H4 (cell line): ENCODE measurements at places on chromosomes 11 and 22.

DNA sequence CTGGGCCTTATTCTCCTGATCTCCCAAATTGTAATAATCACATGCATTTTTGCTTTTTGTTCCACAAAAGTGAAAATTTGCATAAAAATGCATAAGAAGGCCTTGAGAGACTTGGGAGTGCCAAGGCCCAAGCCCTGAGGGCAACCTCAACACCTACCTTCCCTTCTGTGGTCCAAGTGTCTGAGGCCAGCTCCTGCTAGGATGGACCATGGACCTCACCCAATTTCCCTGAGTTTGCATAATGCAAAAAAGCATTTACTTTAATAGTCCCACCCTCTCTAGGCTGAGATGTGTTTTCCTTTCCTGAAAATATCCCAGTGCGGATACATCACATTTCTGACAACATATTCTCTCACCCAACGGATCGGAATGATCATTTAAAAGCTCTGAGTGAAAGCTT lies 194.1 kb upstream of the TENM4 start:
- no peak for DNase-seq

DNA sequence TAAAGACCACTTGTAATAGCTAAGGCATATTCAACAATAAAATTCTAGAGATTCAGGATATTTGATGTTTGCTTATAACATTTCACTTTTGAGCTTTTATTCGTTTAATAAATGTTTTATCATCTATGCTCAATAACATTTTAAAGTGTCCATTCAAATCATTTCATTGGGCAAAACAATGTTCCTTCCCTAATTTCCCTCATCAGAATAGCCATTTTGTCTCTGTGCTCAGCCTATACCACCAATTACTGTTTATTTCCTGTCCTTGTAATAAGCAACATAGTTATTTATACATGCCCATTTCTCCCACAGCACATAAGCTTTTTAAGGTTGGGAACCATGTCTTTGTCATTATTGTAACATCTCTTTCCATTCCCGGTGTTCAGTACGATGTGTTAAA lies 1.3 kb upstream of the SC5D start:
- DNase-seq = no peak

DNA sequence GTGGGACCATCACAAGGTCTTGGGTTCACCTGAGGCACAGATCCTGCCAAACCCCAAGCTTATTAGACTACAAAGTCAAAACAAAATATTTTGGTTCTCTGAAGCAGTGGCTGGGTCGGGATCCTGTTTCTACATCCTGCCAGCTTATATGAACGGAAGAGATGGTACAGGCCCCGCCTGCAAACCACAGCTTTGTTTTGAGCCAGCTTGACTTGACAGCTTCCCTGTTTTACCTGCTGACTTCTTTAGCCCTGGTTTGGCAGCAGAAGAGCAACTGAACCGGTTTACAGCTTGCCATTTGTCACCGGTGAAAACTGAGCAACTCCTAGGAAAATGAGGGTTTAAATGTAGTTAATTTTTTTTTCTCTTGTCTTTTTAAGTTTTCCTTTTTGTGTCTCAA lies 11.4 kb downstream of the PACS1 start:
- DNase-seq = peak; percentile 48

DNA sequence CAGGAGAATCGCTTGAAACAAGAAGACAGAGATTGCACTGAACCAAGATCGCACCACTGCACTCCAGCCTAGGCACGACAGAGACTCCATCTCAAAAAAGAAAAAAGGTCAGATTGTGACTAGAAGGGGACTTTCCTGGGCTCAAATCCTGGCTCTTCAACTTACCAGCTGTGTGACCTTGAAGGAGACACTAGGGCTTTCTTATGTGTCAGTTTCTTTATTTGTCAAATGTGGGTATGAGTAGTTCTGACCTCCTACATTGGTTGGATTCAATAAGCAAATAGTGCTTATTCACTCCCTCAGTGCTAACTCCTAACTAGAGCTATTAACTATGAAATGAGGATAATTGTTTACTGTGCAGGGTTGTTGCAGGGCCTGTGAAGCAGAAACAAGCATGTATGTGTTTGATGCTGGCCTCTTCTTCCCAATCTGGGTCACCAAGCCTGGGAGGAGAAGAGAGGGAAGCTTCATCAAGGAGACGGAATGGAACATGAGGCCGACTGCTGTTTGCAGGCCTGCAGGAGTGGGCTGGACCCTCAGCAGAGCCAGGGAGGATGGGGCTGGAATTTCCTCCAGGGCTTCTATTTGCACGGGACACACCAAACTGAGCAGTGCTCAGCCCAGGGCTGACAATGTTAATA lies 22.5 kb downstream of the RHOD start:
- DNase-seq = no peak

- peak; percentile 29 for DNase-seq
Measured at GRCh38 chr11:96187822-96188221, 155.2 kb downstream of the MAML2 start.

- DNase-seq = no peak
Measured at GRCh38 chr11:61356706-61357105, 5.0 kb downstream of the CYB561A3 start.

GRCh38 chr11:112113539-112114457 lies 27.1 kb downstream of the SDHD start:
- DNase-seq = peak; percentile 57

GRCh38 chr22:42991010-42991651 lies 23.8 kb downstream of the PACSIN2 start:
- DNase-seq = peak; percentile 40

GRCh38 chr22:26952004-26952403 lies 294.6 kb downstream of the MIAT start:
- DNase-seq = no peak

GRCh38 chr11:2120359-2121100 lies 18.7 kb downstream of the IGF2 start:
- no peak for DNase-seq

DNA sequence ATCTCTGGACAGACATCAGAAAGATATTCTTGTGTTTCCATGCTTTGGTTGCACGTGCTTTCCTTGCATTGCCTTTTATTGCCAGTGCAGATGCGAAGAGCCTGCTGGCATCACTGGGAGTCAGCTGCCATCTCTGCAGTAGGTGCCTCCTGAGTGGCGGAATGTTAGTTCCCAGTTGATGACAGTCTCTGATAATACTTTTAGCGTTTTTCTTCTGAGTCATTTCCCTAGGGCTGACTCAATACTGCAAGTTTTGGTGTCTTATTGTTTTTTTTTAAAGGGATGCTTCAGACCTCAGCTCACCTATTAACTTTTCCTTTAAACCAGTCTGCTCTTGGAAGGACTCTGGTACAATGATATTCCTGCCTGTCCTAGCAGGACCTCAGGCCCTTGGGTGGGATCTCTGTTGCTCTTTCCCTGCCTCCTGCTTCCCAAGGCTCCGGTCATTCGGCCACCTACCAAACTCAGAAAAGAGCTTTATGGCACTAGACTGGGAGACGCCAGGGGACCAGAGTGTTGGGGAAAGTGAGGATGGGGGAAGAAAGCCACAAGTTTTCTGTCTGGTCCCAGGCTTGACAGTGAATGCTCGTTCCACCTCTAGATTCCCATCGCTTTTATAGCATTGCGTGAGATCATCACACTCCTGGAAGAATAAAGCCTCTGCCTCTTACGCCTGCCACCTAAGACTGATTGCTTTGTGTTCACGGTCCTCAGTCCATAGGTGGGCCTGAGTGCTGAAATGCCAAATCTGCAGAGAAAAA lies 308.7 kb downstream of the DDX10 start:
- DNase-seq = peak; percentile 59

- DNase-seq = peak; percentile 32
Measured at GRCh38 chr11:102914238-102915043, 39.7 kb upstream of the MMP12 start.

- DNase-seq = no peak
Measured at GRCh38 chr11:85922367-85922766, 67.2 kb downstream of the CCDC83 start.

DNA sequence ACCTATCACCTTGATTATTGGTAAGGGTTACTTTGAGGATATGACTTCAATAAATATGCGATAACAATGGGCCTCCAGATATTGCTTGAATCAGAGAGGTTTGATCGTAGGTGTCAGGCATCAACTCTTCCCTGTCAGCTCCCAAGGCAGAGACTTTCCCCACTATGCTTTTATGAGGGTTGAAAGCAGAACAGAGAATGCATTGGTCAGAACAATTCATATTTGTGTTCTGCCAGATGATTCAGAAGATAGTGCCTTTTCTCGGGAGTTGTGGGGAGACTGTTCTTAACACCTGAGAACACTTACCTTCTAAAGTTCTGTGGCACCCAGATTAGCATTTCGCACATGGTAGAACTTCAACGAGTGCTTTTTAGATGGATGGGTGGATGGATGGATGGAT lies 386.3 kb upstream of the CADM1 start:
- DNase-seq = no peak

DNA sequence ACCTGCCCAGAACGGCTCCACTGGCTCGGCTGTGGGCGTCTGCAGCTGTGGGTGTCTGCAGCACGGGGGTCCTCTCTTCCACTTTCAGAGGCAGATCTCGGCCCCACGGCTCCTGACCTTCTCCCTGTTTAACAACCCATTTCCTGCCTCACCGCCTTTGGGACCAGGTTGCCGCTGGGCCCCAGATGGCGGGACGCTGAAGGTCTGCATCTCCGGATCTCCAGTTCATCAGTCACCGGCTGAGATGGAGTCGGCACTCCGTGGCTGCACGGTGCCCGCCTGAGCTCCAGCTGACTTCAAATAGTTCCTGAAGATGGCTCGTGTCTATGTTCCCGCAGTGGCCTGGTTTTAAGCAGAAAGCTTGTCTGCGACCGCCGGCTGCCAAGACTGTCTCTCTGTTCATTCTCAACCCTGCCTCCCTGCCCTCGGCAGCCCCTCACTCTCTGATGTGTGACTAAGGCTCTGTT lies 475.9 kb downstream of the BRD1 start:
- no peak for DNase-seq
